ENCODE measurements at places on chromosomes 5 and 9.

GRCh38 chr5:89343666-89344065 is 460.7 kb upstream of the MEF2C start:
- DNase-seq: no peak

DNA sequence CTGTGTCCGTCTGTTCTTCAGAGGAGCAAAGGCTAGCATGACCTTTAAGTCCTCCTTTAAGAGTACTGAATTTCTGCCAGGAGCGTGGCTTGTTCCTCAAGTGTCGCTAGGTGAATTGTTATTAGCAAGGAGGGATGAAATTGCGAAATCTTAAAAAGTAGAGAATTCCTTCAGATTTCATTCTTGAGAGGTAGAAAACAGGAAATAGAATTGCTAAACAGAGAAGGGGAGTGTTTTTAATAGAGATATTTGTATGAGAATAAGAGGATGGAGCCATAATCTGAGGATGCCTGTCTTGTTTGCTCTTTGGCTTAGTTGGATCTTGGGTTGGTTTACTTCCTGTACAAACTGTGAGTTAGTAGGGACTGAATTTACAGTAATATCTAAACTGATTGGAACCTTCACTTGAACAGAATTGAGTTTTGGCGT is 39.2 kb downstream of the EXOSC2 start:
- DNase-seq: no peak

GRCh38 chr9:73536403-73536802 is 384.7 kb downstream of the ANXA1 start:
- DNase-seq: no peak

GRCh38 chr5:90632791-90633190 is 74.2 kb downstream of the ADGRV1 start:
- no peak for DNase-seq

GRCh38 chr5:109769597-109770291 is 80.0 kb downstream of the MAN2A1 start:
- no peak for DNase-seq

DNA sequence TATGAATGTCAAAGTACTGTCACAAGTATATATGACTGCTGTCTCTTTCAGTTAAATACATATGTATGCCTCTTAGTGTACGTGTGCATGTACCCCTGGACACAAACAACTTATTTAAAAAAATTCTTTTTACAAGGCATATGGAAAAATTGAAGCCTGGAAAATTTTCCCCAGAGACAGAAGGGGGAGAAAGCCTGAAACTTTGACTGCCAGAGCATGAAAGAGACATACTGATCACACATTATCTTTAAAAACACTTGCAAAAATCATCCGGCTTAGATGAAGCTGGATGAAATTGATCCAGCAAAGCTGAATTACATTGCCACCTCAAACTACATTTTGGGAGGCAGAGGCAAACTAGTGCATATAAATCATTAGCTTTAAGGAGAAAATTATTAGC is 88.0 kb upstream of the NFIB start:
- DNase-seq: no peak

GRCh38 chr5:33480876-33481275 is 40.1 kb downstream of the TARS1 start:
- no peak for DNase-seq

GRCh38 chr5:125564317-125564975 is 818.0 kb upstream of the ZNF608 start:
- no peak for DNase-seq

- DNase-seq: no peak
Measured at GRCh38 chr5:69209602-69210001, 20.2 kb downstream of the CENPH start.

GRCh38 chr9:119078015-119078414 is 291.2 kb downstream of the BRINP1 start:
- DNase-seq: no peak

GRCh38 chr5:116675626-116675910 is 100.9 kb upstream of the SEMA6A start:
- no peak for DNase-seq

- no peak for DNase-seq
Measured at GRCh38 chr5:90503596-90503995, 25.8 kb downstream of the LYSMD3 start.

DNA sequence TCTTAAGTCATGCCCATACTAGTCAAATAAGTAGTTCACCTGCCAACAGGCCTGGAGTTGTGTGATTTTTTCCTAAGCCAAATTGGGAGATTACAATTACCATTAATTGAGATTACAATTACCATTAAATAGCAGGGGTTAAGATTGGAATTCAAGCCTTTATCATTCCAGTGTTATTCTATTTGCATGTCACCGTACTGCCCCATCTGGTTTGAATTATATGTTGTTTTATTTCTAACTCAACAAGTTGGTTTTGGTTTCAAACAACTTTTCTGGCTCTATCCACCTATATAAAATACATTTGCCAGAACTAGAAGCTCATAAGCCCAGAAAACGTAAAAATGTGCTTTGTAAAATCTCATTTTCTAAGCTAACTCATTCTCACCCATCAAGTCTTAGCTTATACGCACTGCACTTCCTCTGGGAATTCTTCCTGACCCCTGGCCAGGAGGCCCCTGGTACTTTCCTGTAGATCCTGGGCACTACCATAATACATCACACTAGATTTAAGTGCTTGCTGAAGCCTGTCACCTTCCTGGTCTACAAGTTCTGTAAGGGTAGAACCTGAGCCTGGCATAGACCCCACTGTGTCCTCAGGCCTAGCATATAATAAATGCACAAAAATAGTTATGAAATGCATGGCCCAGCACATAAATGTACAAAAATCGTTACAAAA is 242.0 kb upstream of the TRPM3 start:
- no peak for DNase-seq

- DNase-seq: no peak
Measured at GRCh38 chr5:1666221-1666620, 133.4 kb downstream of the MRPL36 start.

DNA sequence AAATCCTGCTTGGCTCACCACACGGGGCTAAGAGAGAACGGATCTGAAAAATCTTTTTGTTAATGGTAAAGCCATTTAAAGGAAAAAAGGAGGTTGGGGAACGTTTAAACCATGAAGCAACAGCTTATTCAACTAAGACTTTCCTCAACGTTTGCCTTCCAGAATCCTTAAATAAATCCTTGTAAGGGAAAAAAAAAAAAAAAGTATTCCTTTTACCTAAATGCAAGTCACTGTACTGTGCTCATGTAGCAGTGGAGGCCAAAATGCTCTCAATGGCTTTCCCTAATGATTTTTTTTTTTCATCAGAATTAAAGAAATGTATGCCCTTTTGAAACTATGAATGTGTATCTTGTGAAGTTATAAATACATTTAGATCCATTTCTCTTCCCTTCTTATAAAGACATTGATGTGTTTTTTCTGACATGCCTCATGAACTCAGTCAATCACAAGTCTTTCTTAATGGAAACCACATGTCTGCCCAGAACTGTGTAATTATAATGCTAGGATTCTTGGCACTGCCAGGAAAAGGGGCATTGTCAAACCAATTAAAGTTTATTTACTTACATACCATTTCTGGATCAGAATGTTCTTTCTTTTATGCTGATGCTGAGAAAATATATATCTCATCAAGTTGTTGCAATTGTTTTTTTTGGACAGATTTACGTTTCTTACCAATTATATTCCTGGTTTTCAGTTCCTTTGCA is 107.5 kb downstream of the EBF1 start:
- no peak for DNase-seq

GRCh38 chr5:178356431-178356872 is 123.8 kb upstream of the PHYKPL start:
- DNase-seq: no peak

- DNase-seq: no peak
Measured at GRCh38 chr9:33381231-33381791, 21.1 kb downstream of the AQP7 start.

DNA sequence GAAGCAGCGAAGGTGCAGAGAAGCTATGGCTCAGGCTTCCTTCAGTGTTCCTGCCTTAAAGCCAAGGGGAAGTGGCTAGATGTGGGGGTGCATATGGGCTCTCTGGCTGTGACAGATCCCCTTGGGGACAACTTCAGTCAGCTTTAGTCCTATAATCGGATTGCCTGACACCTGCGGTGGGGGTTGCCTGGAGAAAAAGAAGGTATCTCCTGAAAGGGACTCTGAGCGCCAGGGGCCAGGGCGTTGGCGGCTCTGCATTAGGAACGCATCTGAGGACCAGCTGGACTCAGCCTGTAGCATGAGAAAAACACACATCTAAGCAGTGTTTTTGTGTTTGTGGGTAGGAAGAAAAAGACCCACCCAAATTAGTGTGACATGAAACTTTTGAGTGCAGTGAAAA is 84.3 kb upstream of the OTULINL start:
- no peak for DNase-seq

DNA sequence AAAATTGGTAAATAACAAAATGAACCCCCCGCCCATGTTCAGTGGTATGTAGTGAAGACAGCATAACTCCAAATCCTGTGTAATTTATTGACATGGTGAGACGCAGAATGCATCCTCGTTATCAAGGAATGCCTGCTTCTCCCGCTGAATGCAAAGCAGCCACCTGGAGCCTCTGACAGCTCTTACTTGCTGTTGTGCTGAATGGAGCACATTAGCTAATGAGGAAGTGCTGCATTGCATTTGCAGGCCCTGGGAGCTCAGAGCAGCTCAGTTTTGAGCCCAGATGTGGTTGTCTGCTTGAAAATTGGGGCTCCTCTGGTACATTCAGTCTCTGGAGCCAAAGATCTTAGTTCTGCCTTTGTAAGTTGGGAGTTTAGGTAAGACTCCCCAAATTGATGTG is 28.9 kb downstream of the PLAC8L1 start:
- no peak for DNase-seq

- DNase-seq: no peak
Measured at GRCh38 chr9:106885451-106885850, 22.5 kb downstream of the ZNF462 start.

GRCh38 chr9:34499076-34499475 is 23.7 kb downstream of the ENHO start:
- no peak for DNase-seq

GRCh38 chr9:111902391-111903139 is 6.0 kb downstream of the UGCG start:
- DNase-seq: no peak

DNA sequence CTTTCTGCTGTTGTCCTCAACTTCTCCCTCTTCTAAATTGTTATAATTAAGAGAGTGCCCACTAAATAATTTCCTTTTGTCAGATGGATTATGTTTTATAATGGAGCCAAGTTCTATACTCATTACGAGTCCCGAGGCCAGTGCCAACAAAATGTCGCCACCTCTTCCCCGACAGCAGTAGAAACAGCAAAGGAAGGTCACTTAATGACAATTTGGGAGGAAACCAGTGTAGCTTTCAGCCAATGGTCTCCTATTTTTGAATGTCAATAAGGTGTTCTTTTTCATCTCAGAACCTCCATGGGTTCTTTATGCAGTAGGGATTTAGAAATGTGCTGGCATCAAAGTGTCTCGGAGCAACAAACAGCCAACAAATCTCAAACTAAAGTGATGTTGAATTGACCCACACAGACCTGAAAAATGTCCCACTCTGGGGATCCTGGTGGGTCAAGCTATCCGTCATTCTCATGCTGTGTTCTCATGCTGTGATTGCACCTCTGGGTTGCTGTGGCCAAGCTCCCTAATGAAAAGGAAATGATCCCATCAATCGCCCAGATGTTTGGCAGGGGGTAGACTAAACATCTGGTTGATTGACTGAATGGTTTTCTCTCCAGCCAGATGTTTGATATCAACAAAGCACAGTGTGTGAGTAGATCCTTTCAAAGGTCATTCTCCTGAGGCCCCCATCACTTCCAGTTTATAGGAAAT is 291.9 kb downstream of the DMAC1 start:
- no peak for DNase-seq

GRCh38 chr5:113340537-113340936 is 94.3 kb downstream of the TSSK1B start:
- no peak for DNase-seq

DNA sequence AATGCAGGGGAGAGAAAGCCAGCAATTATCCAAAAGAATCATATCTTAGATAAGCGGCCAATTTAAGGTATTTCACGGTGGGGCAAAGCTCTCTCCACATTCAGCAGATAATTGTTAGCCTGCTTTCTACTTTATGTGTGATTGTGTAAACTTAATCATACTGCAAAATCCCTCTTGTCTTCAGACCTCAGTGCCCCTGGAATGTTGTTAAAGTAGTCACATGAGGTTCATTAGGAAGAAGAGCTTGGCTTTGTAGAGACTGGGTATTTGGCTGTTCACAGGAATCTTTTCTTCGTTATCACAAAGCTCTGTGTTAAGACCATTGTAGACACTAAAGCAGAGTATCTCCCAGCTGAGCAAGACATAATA is 127.0 kb downstream of the RFK start:
- DNase-seq: no peak

DNA sequence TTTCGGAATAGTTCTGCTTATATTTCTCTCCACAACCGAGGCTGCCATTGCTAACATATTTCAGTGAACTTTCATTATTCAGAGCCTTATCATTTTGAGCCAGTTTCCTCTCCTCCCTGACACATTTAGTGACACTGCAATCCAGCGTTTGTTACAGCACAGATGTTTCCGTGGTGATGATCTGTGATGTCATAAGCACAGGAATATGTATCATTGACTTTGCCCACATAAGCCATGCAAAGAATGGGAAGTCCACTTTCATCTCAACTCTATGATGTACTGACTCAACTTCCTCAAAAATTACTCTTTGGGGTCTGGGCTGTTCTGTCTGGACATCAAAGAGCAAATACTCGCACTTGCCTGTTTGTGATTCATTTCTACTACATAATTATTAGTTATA is 291.8 kb downstream of the EBF1 start:
- DNase-seq: no peak

GRCh38 chr9:85987236-85987635 is 46.3 kb downstream of the NAA35 start:
- no peak for DNase-seq

GRCh38 chr9:89116064-89116804 is 62.4 kb downstream of the SHC3 start:
- no peak for DNase-seq

DNA sequence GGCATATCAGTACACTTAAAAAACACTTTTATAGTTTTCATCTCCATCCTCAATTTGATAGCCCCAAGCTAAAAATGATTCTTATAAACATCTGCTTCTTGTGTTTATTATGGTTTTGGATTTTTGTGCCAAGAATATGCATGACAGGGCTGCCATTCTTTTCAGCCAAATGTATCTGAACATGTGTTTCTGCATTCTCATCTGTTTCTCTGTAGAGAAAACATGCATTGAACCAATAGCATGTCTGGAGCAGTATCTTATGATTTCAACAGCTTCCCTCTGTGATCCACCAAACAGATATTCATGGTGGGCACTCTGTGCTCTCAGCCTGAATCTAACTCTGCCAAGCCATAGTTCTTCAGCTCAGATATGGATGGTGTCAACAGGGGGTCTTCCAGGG is 99.3 kb upstream of the ERCC6L2 start:
- DNase-seq: no peak

GRCh38 chr9:130137641-130138081 is 34.5 kb upstream of the NCS1 start:
- no peak for DNase-seq

- no peak for DNase-seq
Measured at GRCh38 chr5:127001621-127002296, 28.6 kb downstream of the MARCHF3 start.

- no peak for DNase-seq
Measured at GRCh38 chr5:143208781-143209510, 194.5 kb downstream of the NR3C1 start.

All from naive thymus-derived CD8-positive, alpha-beta T cell (primary cell).